Stimulated activated CD8-positive, alpha-beta memory T cell treated with anti-CD3 and anti-CD28 coated beads, Interleukin-15, amount 100 ng/mL, for 24 hours (primary cell): ENCODE measurements at places on chromosomes 6 and 20.

DNA sequence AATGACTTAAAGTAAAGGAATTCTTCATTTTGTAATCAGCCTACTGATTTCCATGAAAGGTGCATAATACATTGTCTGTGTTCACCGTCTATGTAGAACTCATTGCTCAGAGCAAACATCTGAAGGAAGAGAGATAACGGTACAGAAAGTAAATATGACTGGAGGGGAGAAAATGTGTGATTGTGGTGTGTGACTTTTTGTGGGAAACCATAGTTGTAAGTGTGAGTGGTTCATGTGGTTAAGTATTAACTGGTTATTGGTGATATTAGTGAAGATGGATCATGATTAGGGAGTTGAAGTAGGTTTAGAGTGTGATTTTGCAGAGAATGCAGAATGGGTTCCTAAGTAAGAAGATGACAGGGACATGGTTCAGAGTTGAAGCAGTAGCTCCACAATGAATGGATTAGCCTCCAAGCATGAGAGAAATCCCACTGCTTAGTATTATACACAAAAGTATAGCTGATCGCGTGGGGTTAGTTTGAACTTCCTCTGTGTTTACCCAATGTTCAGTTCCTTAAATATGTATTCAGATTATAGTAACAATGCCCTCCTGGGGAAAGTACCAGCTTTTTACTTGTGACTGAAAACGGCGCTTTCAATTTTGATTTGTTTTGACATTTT lies 368.9 kb downstream of the UTRN start:
- no peak for DNase-seq

DNA sequence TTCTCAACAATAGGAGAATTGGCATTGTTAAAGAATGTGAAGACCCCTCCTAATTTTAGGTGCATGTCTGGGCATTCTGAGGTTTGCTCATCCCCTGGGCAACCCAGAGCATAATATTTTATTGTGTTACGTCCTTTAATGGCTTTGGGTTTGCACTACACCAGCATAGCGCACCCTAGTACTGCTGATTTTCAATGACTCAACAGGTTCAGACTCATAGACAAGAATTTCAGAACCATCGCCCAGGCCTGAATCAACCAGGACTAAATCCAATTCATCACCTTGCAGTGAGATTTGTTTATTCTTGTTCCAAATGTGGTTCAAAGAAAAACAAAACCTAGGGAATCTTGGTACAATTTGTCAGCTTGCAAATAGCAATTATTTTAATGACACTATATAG lies 137.8 kb upstream of the PHACTR1 start:
- no peak for DNase-seq

GRCh38 chr6:33722103-33722623 lies 10.7 kb upstream of the UQCC2 start:
- no peak for DNase-seq

GRCh38 chr6:89630488-89630887 lies 8.1 kb downstream of the LYRM2 start:
- no peak for DNase-seq

GRCh38 chr6:168024951-168025510 lies 27.6 kb downstream of the KIF25 start:
- no peak for DNase-seq

DNA sequence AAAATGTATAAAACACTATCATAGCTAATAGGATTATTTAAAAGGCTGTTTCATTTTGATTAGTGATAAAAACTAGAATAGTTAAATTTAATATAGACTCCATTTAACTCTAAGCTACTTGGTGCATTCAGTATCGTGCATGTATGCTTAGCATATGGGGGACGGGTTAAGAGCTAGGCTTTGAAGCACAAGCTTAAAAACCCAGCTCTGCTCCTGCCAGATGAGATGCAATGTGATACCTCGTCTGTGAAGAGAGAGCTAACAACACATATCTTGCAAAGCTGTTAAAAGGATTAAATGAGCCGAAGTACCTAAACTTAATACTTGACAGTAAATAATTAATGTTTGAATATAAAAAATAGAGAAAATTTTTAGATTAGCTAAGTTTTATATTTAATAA lies 42.2 kb downstream of the DTNBP1 start:
- no peak for DNase-seq

DNA sequence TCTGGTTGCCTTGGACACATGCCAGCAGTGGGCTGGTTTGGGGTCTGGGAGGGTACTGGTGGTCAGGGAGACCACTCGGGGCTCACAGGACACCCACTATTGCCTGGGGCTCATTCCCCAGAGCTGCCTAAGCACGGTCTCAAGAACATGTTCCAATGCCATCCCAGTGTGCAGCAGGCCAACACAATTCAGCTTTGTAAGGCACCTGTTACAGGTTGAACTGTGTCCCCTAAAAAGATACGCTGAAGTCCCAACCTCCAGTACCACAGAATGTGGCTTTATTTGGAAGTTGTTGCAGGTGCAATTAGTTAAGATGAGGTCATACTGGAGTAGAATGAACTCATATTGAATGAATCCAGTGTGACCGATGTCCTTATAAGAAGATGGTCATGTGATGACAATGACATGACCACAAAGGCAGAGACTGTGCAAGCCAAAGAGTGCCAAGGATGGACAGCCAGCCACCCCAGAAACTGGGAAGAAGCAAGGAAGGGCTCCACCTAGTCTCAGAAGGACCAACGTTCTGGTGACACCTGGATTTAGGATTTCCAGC lies 13.5 kb upstream of the MAS1 start:
- DNase-seq: no peak

DNA sequence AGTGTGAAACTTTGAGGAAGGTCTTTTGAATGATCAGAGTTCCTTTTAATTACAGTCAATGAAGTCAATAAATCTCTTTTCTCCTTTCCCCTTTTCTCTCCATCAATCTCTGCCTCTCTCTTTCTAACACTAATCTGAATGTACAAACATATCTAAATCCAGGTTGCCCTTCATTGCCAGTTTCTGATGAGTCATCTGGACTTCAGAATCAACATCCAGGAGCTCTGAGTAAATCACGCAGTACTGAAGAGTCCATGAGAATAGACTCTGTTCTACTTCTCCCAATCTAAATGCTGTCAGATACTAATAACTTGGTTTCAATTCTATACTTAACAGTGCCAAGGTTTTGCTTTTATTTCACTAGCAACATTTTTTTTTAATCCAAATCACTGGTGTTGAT lies 238.7 kb upstream of the THEMIS start:
- DNase-seq: no peak

- no peak for DNase-seq
Measured at GRCh38 chr6:91132461-91132860, 545.6 kb upstream of the MAP3K7 start.

DNA sequence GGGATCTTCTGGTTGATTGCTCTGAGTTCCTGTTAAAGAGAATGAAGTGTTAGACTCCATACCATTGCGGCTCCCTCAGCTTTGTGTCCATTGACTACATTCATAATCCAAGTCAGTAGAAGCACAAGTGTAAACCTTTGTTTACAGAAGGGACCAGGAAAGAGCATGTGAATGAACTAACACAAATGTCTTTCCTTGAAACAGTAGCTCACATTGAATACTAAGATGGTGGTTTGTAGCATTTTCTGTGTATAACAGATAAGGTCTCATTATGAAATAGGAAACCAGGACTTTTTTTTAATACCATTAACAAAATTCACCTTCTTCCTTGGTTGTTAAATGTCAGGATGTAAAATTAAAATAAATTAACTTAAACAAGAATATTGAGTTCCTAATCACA lies 8.4 kb downstream of the STXBP5 start:
- DNase-seq: no peak

- no peak for DNase-seq
Measured at GRCh38 chr6:38153798-38154345, 334.3 kb downstream of the ZFAND3 start.
